ENCODE measurements at places on chromosomes 12 and 14. TPM values are rescaled to one million over a fixed set of nuclear protein-coding genes. Genes with fewer than 3 reads are reported as not detected.

GRCh38 chr12:94788298-94788697, 137.9 kb upstream of the TMCC3 start:
- no peak for DNase-seq

DNA sequence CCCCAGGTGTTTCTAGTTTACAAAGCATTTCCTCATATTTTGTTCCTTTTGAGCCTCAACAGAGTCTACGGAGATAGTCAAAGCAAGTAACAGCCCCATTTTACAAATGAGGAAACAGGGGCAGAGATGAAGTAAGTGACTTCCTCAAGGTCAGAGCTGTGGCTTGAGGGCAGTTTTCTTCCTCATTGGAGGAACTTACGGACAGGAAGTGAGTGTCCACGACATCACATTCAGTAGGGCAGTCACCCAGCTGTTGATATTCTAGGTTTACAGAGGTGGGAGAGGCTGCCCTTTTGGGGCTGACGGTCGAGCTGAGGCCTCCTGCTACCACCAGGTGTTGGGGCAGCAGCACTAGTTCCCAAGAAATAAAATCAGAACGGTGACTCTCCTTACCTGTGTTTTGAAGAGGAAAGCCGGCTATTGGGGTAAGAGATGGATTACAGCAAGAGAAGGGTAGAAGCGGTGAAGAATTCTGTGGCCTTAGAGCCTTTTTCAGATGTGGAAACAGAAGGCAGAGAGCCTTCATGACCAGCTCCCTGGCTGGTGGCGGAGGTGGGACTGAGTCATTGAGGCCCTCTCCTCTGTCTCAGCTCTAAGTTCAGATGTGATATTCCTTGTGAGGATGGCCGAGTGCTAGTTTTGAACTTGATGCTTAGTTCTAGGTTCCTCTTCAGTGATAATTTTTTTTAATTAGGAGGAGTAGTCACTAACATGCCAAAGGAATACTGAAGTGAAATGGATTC, 41.7 kb downstream of the SUSD6 start:
- DNase-seq = no peak

DNA sequence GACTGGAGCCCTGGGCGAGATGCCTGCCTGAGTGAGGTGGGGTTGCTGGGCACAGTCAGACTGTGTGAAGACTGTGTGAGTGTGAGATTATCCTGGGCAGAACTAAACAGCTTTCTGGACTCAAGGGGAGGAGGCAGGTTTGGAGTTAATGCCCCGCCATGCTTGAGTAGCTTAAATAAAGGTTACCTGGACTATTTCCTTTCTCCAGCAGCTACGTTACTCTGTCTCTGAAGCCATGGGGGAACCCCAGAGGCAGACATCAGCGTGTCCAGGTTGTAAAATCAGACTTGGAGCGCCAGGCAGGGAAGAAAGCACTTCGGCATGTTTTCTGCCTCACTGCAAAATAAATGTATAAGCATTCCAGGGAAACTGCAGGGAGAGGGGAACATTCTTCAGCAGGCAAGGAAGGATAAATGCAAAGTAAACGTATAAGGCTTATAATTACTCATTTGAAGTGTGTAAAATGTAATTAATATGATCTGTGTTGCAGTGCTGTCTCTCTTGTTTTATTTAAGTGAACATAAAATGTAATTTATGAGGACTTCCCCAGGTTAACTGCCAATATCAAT, 129.7 kb downstream of the CHST11 start:
- DNase-seq = peak; percentile 16

GRCh38 chr14:30681752-30682355, 59.7 kb downstream of the SCFD1 start:
- DNase-seq = no peak

- no peak for DNase-seq
These were observed 14.0 kb downstream of the OTX2 start for GRCh38 chr14:56796259-56796658.

GRCh38 chr14:102591372-102591943, 991 bp upstream of the RCOR1 start:
- DNase-seq = peak; percentile 75

GRCh38 chr14:84234281-84234680, 1295.7 kb upstream of the FLRT2 start:
- DNase-seq = no peak

- no peak for DNase-seq
These were observed 126.6 kb downstream of the ZFP36L1 start for GRCh38 chr14:68666236-68666635.

- peak; percentile 87 for DNase-seq
These were observed 147.6 kb downstream of the PAH start for GRCh38 chr12:102769323-102769916.

- no peak for DNase-seq
These were observed 866.7 kb upstream of the TMEM132C start for GRCh38 chr12:127400221-127400620.

DNA sequence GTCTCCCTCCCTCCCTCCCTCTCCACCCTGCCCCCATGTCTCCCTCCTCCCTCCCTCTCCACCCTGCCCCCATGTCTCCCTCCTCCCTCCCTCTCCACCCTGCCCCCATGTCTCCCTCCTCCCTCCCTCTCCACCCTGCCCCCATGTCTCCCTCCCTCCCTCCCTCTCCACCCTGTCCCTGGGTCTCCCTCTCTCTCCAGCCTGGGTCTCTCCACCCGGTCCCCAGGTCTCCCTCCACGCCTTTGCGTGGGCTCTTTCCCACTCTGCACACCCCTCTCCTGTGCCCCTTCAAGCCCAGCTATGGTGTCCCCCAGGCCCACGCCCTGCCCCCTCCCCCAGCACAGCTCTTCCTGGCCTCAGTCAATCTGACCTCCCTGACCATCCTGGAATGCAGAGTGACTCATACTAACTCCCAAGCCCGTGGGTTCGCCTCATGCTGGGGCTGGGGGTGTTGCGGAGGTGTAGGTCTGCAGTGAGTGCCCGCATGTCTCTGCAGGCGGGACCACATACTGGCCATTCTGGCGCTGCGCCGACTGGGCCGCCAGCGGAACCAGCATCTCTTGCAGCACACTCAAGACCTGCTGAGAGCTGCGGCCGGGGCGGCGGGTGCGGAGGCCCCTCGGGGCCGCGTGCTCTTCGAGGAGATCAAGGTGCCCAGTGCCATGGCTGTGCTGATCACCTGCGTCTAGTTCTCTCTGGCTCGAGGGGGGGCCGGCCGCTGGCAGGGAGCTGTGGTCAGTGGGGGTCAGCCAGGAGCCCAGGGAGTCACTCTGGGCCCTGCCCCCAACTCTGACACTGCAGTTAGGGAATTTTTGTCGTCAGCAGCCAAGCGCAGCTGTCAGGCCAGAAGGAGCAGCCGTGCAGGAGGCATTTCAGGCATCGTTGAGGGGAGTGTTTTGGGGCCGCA, 13.5 kb upstream of the TNFAIP2 start:
- DNase-seq = peak; percentile 87

DNA sequence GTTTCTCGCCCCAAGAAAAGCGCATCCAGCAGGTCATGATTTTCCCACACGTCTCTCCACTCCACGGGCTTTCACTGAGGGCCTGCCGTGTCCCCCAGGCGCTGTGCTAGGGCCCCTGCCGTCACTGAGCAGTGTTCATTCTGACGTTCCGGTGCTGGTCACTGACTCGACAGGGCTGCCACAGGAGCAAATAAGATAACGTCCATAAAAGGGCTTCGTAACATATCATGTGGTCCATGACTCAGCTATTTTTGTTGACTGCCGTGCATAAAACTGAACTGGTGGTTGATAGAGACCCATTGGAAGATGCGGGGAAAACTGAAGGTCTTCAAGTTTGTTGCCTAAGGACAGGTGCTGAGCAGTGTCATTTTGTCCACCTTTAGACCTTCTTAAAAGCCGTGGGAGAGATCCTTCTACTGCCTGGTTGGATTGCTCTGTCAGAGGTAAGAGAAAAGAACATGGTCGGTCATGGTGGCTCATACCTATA, 46.3 kb downstream of the ADGRD1 start:
- no peak for DNase-seq

GRCh38 chr12:6635375-6635855, 344 bp downstream of the LPAR5 start:
- DNase-seq = no peak

GRCh38 chr14:98364961-98365360, 907.0 kb downstream of the BCL11B start:
- peak; percentile 17 for DNase-seq

- no peak for DNase-seq
These were observed 13.3 kb downstream of the RAP1B start for GRCh38 chr12:68623984-68624383.

GRCh38 chr14:99128185-99128584, 143.8 kb downstream of the BCL11B start:
- no peak for DNase-seq

DNA sequence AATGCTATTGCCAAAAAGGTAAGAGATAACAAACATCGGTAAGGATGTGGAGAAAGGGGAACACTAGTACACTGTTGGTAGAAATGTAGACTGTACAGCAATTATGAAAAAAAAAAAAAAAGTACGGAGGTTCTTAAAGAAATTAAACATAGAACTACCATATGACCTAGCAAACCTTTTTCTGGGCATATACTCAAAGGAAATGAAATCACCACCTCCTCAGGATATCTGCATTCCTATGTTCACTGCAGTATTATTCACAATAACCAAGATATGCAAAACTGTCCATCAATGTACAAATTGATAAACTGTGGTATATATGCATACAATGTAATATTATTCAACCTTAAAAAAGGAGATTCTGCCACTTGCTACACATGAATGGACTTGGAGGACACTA, 60.7 kb downstream of the INSM2 start:
- no peak for DNase-seq

DNA sequence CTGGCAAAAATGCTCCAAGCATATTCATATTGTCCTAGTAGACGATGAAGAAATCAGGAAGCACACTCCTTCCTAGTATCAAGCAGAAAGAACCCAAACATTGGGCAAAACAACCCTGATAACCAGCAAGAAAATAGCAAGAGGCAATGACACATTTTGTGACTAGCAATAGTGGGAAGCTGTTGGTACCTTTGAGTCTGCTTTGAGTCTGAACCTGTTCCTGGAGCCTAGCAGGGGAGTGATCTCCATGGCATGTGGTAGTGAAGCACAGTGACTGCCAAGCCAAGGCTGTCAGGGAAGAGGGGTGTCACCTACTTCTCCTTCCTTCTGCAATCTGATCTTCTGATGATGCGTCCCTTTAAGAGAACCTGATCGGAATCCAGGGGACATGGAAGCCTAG, 533.9 kb downstream of the VRK1 start:
- DNase-seq = no peak

DNA sequence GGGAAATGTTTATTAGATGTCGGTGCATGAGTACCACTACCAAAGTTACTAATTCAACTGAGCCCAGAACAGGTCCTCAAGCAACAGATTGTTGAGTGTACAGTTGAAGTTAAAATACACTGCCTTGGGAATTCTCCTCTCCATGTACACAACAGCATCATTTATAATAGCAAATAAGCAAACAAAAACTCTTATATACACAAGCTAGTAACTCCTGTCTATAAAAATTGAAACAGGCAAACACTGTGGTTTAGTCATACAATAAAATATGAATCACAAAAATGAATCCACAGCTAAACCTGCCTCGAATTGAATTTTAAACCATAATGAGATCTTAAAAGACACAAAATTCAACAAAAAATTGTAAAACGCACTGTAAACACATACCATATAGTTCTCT, 681.1 kb downstream of the C12orf50 start:
- DNase-seq = no peak

GRCh38 chr12:68487721-68488309, 122.9 kb upstream of the RAP1B start:
- no peak for DNase-seq

- DNase-seq = no peak
These were observed 774 bp upstream of the KRT75 start for GRCh38 chr12:52434760-52435530.

- DNase-seq = no peak
These were observed 69.3 kb downstream of the GALNT9 start for GRCh38 chr12:132259872-132260695.

GRCh38 chr12:65953631-65954030, 129.3 kb downstream of the HMGA2 start:
- DNase-seq = peak; percentile 50

GRCh38 chr12:10227648-10228047, 15.0 kb downstream of the GABARAPL1 start:
- DNase-seq = no peak

GRCh38 chr12:27396216-27396815, 50.2 kb upstream of the SMCO2 start:
- no peak for DNase-seq

DNA sequence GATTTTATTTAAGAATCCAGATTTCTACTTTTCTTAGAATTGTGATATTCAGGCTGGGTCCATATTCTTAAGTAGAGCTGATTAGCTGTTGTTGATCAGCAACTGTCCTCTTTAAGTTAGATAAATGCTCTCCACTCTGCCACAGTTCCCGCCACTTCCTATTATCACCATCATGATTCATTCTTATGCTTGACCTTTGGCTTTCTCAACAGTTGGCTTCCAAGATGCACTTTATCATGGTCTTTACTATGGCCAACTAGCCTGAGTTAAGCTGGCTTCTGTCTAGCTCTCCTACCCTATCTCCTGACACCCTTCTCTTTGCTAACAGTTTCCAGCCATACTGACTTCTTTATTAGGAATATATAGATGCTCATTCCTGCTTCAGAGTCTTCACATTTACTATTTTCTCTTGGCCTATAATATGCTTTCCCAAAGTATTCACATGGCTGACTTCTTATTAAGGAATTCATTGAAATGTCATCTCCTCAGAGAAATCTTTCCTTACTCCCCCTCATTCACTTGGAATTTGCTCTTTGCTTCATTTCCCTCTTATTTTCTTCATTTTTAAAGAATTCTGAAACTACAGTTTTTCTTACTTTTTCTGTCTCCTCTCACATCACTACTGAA, 149.0 kb upstream of the IGF1 start:
- DNase-seq = no peak

RNASE3 gene
- total RNA-seq = not detected

AICDA gene
- total RNA-seq = 0.10 TPM

EGLN3 gene
- 76.5 TPM for total RNA-seq

P2RX7 gene
- total RNA-seq = 2.3 TPM

CRIP1 gene
- total RNA-seq = 49.3 TPM

CERS5 gene
- 26.5 TPM for total RNA-seq

KANSL2 gene
- 146 TPM for total RNA-seq

SART3 gene
- 79.1 TPM for total RNA-seq

PLD4 gene
- total RNA-seq = 7.7 TPM

TAS2R8 gene
- total RNA-seq = not detected

SMIM41 gene
- 0.82 TPM for total RNA-seq

PTPRQ gene
- 0.21 TPM for total RNA-seq

TMEM119 gene
- 42.0 TPM for total RNA-seq

TMEM253 gene
- not detected for total RNA-seq
